ENCODE measurements at places on chromosomes 13 and 19. TPM values are rescaled to one million over a fixed set of nuclear protein-coding genes. Genes with fewer than 3 reads are reported as not detected.
A peak's percentile ranks its signal among the peaks of the same experiment; 100 is the strongest.

DNA sequence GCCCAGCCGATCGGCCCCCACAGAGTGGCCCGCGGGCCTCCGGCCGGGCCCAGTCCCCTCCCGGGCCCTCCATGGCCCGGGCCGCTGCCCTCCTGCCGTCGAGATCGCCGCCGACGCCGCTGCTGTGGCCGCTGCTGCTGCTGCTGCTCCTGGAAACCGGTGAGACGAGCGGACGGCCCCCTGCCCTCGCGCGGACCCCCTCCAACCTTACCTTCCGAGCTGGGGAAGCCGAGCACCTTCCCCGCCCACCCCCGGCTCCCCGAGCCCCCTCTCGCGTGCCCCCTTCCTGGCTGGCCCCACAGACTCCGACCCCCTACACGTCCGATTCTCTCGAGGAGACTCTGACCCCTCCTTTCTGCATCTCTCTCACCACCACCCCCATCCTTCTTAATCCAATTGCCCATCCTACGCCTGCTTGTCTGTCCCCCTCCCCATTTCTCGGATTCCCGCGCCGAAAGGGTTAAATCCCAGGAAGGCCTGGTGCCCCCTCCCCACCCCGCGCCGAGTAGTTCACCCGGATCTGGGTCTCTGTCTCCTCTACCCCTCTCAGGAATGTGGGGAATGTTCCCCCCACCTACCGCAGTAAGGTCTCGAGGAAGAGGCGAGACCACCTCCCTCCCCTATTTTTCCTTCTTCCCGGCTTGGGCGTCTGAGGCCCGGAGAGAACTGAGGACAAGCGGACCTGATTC, 502 bp downstream of the NECTIN2 start:
- H3K27me3 ChIP-seq, result no peaks in the 10 kb centered on the region
- H3K4me1 ChIP-seq, result peaks cover 23% of the 10 kb centered on the region
- no peaks in the 10 kb centered on the region for H3K36me3 ChIP-seq
- DNase-seq, result peak; percentile 71
- H3K27ac ChIP-seq, result peak overlapping the region; percentile 100

GRCh38 chr13:74129500-74130191, 4.6 kb downstream of the KLF12 start:
- H3K4me3 ChIP-seq, result no peak overlapping the region
- peaks cover 5% of the 10 kb centered on the region for H3K4me1 ChIP-seq
- H3K27me3 ChIP-seq, result no peaks in the 10 kb centered on the region
- no peaks in the 10 kb centered on the region for H3K36me3 ChIP-seq
- H3K27ac ChIP-seq, result no peak overlapping the region

DNA sequence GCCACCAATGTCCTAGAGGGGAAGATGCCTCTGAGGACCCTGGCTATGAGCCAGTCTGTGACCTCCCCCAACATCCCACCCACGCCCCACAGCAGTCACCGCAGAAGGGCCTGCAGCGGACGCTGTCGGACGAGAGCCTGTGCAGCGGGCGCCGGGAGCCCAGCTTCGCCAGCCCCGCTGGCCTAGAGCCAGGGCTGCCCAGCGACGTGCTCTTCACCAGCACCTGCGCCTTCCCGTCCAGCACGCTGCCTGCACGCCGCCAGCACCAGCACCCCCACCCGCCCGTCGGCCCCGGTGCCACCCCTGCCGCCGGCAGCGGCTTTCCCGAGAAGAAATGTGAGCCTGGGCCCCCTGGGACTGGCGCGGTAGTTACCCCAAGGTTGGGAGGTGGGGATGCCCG, 30.6 kb downstream of the DPF1 start:
- no peak overlapping the region for H3K4me3 ChIP-seq
- no peaks in the 10 kb centered on the region for H3K4me1 ChIP-seq
- H3K27me3 ChIP-seq, result no peaks in the 10 kb centered on the region
- no peak overlapping the region for H3K27ac ChIP-seq

DNA sequence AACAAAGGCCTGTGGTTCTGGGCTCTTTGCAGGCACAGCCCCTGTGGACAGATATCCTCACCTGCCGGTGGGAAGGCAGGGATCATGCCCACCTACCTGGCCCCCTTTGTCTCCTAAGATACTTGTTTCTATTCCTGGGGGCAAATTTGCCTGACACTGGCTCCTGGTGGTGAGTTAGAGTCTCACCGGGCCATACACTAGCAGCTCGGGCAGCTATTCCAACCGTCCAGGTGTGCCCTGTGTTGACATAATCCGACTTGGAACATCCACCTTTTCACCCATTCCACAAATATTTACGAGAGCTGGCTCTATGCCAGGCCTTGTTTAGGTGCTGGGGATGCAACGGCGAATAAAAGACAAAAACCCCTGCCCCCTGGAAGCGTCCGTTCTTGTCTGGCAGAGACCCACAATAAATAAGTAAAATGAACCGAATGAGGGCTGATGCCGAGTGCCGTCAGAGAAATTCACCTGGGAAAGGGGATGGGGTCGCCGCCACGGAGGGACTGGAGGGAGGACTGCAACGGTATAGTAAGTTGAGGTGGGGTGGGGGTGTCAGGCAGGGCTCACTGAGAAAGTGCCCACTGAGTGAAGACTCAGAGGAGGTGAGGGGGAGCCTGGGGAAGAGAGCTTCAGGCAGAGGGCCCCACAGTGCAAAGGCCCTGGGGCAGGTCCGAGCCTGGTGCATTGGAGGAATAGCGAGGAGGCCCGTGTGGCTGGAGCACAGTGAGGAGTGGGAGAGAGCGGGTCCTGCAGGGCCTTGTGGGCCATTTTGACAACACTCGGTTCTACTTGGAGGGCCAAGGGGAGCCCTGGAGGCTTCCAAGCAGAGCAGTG, 43.2 kb upstream of the RANBP3 start:
- no peaks in the 10 kb centered on the region for H3K36me3 ChIP-seq
- H3K27me3 ChIP-seq, result no peaks in the 10 kb centered on the region
- H3K4me1 ChIP-seq, result no peaks in the 10 kb centered on the region
- H3K4me3 ChIP-seq, result no peak overlapping the region

DNA sequence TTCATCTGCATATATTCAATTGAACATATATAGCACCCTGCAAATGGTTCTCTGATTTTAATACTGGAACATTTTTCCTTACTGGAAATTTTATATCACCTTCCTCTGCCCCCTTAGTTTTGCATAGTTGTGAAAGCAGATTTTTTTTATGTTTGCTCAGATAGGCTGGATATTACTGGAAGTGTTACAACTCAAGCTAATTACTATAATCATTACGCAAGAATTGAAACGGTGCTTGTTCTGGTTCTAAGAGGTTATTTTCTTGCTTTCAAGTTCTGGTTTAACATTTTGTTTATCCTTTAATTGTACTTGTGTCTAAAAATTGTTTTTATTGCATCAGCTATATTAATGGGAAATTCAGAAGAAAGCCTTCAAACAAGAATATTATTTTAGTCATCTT, 95.6 kb upstream of the MYO16 start:
- H3K4me1 ChIP-seq, result no peaks in the 10 kb centered on the region
- DNase-seq, result no peak
- H3K27me3 ChIP-seq, result no peaks in the 10 kb centered on the region

DNA sequence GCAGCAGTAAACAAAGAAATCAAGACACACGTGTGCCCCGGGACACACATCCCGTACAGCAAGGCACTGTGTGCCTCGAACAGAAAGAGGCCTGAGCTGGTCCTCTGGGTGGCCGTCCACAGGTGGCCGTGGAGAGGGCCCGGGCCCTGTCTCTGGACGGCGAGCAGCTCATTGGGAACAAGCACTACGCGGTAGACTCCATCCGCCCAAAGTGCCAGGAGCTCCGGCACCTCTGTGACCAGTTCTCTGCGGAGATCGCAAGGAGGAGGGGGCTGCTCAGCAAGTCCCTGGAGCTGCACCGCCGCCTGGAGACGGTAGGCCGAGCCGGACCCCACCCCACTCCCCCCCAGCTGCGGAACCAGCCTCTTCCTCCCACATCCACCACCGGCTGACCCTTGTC, 30.7 kb upstream of the F7 start:
- no peaks in the 10 kb centered on the region for H3K27me3 ChIP-seq
- H3K36me3 ChIP-seq, result no peaks in the 10 kb centered on the region
- H3K4me1 ChIP-seq, result no peaks in the 10 kb centered on the region
- no peak for DNase-seq
- H3K4me3 ChIP-seq, result no peak overlapping the region

DNA sequence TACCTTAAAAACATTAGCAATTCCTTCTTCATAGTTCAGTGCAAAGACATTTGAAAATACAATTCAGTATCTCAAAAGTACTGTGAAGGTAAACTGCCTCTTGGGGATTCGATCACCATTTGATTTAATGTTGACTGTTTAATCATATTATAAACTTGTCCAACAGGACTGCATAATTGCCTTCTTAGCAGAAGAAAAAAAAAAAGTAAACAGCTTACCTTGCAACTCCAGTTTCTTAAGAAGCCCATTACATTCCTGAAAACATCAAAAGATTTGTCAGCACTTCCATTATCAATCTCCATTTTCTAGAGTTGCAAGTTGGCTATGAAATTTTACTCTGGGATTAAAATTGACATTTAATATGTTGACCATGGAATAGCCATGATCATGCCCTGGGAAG, 1154.6 kb downstream of the OLFM4 start:
- no peaks in the 10 kb centered on the region for H3K4me1 ChIP-seq
- H3K36me3 ChIP-seq, result no peaks in the 10 kb centered on the region
- no peak overlapping the region for H3K27ac ChIP-seq
- no peak for DNase-seq
- no peak overlapping the region for H3K4me3 ChIP-seq
- H3K27me3 ChIP-seq, result no peaks in the 10 kb centered on the region

GRCh38 chr13:114324334-114324733, 10.0 kb downstream of the CHAMP1 start:
- no peak for DNase-seq
- no peaks in the 10 kb centered on the region for H3K27me3 ChIP-seq
- no peaks in the 10 kb centered on the region for H3K36me3 ChIP-seq
- peaks cover 12% of the 10 kb centered on the region for H3K4me1 ChIP-seq
- H3K27ac ChIP-seq, result no peak overlapping the region

DNA sequence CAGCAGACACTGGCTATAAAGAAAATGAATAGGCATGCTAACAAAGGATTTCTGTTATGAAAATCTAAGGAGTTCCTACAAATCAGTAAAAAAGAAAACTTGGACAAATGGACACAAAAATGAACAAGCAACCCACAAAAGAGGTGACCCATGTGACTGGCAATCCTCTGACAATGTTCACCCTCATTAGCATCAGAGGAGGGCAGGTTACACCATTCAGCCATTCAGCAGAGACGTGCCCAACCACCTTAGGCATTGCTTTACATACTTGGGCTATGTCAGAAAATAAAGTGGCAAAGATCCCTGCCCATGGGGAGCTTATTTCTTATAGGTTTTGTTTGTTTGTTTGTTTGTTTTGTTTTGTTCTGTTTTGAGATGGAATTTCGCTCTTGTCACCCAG, 46.0 kb downstream of the TNFRSF19 start:
- H3K4me1 ChIP-seq, result peaks cover 6% of the 10 kb centered on the region
- no peak overlapping the region for H3K27ac ChIP-seq
- H3K36me3 ChIP-seq, result no peaks in the 10 kb centered on the region
- no peak overlapping the region for H3K4me3 ChIP-seq
- no peaks in the 10 kb centered on the region for H3K27me3 ChIP-seq

GRCh38 chr19:21439201-21439751, 42.3 kb downstream of the ZNF493 start:
- H3K4me1 ChIP-seq, result no peaks in the 10 kb centered on the region
- no peaks in the 10 kb centered on the region for H3K27me3 ChIP-seq
- H3K4me3 ChIP-seq, result no peak overlapping the region
- peak overlapping the region; percentile 20 for H3K27ac ChIP-seq
- no peaks in the 10 kb centered on the region for H3K36me3 ChIP-seq
- DNase-seq, result peak; percentile 19

GRCh38 chr13:101327871-101328270, 88.4 kb downstream of the NALCN start:
- no peaks in the 10 kb centered on the region for H3K4me1 ChIP-seq
- DNase-seq, result peak; percentile 9
- H3K36me3 ChIP-seq, result no peaks in the 10 kb centered on the region
- no peaks in the 10 kb centered on the region for H3K27me3 ChIP-seq
- no peak overlapping the region for H3K27ac ChIP-seq
- no peak overlapping the region for H3K4me3 ChIP-seq

DNA sequence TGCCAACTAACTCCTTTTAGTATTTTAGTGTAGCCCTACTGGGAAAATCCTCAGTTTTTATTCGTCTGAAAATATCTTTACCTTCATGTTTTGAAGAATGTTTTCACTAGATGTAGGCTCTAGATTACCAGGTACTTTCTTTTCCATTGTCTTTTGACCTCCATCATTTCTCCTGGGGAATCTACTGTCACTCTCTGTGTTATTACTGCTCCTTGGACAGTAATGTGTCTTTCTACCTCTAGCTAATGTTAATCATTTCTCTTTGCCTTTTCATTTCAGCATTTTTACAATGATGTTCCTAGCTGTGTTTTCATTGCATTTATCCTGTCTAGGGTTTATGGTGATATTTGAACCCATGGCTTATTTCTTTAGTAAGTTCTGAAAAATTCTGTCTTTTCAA, 61.9 kb downstream of the SPACA7 start:
- no peaks in the 10 kb centered on the region for H3K36me3 ChIP-seq
- no peak overlapping the region for H3K27ac ChIP-seq
- no peaks in the 10 kb centered on the region for H3K4me1 ChIP-seq
- DNase-seq, result no peak
- H3K4me3 ChIP-seq, result no peak overlapping the region

DNA sequence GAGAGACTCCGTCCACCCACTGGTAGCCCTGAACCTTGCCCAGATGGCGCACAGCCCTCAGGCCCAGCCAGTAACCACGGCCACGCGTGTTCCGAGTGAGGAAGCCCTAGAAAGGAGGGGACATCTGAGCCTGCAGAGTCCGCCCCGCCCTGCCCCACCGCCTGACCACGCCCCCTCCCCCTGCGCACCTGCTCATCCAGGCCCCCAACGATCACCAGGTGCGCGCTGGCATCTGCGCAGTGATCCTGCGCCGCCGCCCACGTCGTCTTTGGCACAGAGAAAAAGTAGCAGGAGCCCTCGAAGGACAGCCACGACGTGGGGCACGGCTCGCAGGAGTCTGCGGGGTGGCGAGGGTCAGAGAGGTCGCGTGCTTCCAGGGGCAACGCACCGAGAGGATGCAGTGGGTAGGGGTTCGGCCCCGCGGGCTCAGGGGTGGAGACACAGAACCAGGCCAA, 2.1 kb downstream of the CLEC4G start:
- DNase-seq, result no peak
- no peaks in the 10 kb centered on the region for H3K36me3 ChIP-seq
- H3K4me3 ChIP-seq, result no peak overlapping the region
- H3K4me1 ChIP-seq, result no peaks in the 10 kb centered on the region
- no peak overlapping the region for H3K27ac ChIP-seq

DNA sequence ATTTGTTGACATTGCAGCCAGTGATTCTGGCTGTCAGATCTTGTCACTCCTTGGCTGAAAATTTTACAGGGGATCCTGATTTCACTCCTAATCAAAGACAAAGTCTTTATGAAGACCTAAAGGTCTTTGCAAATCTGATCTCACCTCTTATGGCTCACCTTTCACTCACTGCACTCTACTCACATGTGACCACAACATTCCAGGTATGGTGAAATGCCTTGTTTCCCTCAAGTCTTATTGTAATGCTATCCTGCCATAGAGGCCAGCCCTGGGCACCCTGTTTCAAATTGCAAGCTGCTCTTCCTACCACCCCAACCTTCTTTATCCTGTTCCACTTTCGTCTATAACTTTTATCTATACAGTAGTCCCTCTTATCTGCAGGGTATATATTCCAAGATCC, 200.1 kb downstream of the NDFIP2 start:
- H3K36me3 ChIP-seq, result no peaks in the 10 kb centered on the region
- H3K27me3 ChIP-seq, result no peaks in the 10 kb centered on the region
- no peak overlapping the region for H3K4me3 ChIP-seq
- no peak overlapping the region for H3K27ac ChIP-seq
- H3K4me1 ChIP-seq, result no peaks in the 10 kb centered on the region

The HIF3A gene
- 56.8 TPM for total RNA-seq

The LRRC63 gene
- total RNA-seq, result not detected

The ANKRD24 gene
- total RNA-seq, result 3.4 TPM

The SULT2A1 gene
- 188 TPM for total RNA-seq

The C2CD4C gene
- total RNA-seq, result 1.9 TPM

The UBE2L5 gene
- not detected for total RNA-seq

The TNNI3 gene
- total RNA-seq, result 1.4 TPM
